ENCODE measurements at places on chromosomes 6 and 20.

GRCh38 chr6:143068001-143068400, 7.3 kb downstream of the AIG1 start:
- no peak for DNase-seq

DNA sequence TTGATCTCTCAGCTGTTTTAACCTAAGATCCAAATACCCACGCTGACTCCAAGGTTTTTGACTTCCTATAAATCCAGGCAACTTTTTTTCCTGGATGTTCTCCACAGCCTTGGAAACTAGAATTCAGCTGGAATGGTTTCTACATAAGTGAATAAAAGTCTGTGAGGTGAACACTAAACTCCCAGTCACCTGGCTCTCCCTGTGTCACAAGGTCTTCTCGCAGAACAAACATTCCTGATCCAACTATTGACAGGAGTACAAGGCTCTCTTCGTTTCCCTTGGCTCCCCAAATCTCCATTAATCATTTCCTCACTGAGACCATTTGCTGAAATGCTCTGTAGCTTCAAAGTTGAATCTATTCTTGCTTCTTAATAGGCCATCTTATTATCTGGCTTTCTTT, 265.7 kb downstream of the ADGRG6 start:
- DNase-seq = no peak

DNA sequence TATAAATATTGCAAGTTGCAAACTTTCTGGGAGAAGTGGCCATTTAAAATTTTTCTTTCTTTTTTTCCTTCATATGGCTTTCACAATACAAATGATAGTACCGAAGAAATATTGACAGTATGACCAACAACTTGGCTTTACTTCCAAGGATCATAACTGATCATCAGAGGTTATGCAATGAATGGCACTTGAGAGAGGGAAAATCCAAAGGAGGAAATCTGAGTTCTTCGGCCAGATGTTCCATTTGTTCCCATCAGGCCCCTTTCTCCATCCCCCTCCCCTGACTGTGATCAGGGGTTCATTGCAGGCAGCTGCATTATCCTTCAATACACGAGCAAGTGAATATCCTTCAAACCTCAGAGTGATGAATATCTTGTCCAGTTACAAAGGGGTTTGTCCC, 130.0 kb upstream of the UST start:
- DNase-seq = no peak

GRCh38 chr6:32752580-32752979, 10.8 kb downstream of the HLA-DQB2 start:
- DNase-seq = no peak

DNA sequence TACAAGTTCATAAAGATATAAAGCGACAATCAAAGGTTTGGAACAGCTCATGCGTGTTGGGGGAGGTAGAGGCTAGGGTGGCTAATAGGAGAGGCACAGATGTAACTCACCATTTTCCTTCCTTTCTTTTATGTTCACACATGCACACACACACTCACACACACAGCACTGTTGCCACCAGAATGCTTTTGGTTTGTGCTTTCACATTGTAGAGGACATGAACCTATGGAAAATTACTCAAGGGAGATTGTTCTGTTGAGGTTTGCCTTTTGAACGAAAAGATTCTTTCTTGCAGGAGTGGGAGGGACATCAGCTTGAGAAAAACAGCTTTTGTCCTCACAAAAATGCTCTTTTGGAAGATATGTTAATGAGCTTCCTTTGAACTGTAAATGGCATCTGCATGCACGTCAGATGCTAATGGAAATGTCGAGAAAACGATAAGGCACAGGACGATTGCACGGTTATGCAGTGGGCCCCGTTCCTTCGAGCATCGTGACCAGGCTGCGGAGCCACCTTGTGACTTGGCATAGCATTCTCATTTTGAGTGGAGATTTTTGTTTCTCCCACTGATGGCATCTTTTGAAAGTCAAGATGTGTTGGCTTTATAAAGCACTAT, 724.1 kb downstream of the KIF16B start:
- DNase-seq = no peak

GRCh38 chr20:833121-833449, 430 bp upstream of the FAM110A start:
- DNase-seq = no peak

GRCh38 chr6:28643017-28643740, 117.5 kb downstream of the GPX5 start:
- DNase-seq = no peak

DNA sequence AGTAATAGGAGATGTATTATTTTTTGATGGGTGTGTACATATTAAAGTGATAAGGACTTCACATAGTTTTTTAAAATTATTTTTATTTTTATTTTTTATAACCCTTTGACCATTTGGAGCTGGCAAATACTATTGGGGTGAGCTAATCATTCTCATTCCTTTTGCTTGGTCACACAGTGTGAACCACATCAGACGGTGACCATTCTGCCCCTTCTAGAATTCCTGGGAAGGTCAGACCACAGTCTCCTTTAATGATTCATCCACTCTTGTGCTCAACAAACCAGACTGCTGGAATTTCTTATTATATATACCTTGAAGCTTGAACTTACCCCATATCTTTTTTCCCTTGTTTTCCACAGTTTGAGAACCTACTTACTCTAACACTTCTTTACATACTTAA, 23.9 kb upstream of the PRL start:
- DNase-seq = no peak

GRCh38 chr20:57977569-57977968, 250.9 kb downstream of the ANKRD60 start:
- DNase-seq = no peak

GRCh38 chr6:28333599-28334018, 2.3 kb downstream of the ZSCAN31 start:
- DNase-seq = no peak

DNA sequence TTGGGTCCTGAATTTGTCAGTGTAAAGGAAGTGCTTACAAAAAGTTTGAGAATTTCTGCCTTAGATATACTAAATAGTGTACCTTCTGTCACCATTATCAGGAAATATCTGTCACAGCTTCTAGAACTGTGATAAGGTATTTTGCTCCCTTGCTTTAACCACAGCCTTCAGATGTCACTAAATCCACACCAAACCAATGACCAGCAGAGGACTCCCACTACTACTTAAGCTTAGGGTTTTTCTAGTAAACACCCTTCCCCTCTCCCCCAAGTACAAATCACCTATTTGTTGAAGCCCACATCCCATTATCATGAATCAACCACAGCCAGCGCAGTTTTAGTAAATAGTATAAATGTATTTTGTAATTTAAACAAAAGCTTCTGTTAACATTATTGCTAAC, 8.6 kb upstream of the JPH2 start:
- no peak for DNase-seq

DNA sequence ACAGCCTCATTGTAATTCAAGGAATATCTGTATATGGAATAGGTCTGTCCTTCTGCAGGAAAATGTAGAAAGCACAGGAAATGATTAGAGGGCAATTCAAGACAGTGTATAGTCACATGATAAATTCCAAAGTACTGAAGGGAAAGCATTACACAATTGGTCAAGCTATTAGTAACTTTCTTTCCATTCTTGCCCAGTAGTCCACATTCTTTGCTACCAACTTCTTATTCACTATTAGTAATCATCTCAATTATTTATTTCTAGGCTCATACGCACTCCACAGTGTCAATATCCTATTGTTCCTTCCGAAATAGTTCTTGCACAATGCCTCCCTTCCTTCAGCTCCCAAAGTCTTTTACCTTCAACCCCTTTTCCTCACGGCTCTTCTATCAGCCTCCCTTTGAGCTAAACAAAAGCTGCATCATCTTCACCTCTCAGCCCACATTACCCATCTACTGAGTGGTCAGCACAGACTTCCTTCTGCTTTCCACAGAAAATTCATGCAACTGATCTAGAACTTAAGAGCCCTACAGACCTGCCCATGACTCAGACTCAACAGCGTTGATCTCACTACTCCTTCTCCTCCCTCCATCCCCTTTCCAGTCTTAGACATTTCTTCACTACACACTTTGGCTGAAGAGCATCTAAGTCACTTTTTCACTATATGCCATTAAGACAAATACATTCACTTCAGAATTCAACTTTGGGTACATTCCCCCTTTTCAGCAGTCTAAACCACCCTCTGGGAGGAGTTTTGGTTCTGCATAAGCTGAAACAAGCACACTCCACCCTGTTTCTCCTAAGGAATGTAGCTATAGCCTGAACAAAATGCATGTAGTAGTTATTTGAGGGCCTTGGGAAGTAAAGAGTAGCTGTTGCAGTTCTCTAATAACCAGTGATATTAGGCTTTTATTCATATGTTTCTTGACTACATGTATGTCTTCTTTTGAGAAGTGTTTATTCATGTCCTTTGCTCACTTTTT, 157.9 kb downstream of the KIF16B start:
- DNase-seq = no peak

GRCh38 chr6:87498048-87498447, 25.3 kb downstream of the SLC35A1 start:
- DNase-seq = no peak

- no peak for DNase-seq
Observed at GRCh38 chr6:80437221-80437620, 330.8 kb downstream of the BCKDHB start.

- no peak for DNase-seq
Observed at GRCh38 chr20:23291575-23292240, 58.9 kb upstream of the NXT1 start.

- no peak for DNase-seq
Observed at GRCh38 chr20:57474816-57475215, 50.1 kb downstream of the CTCFL start.

DNA sequence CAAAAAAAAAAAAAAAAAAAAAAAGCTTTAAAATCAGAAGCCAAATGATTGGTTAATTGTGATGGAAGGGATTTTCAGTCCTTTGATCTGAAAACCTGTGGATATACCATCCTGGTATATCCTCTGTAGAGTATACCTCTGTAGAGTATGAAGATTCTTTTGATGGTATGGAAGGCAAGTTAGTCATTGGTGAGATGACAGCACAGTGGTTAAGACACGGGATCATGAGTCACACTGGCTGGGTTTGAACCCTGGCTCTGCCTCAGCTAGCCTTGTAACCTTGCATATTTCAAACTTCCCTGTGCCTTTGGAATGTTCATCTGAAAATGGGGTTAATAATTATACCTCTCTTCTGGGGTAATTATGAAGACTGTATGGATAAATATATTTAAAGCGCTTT, 179.3 kb downstream of the CARMIL1 start:
- DNase-seq = no peak

DNA sequence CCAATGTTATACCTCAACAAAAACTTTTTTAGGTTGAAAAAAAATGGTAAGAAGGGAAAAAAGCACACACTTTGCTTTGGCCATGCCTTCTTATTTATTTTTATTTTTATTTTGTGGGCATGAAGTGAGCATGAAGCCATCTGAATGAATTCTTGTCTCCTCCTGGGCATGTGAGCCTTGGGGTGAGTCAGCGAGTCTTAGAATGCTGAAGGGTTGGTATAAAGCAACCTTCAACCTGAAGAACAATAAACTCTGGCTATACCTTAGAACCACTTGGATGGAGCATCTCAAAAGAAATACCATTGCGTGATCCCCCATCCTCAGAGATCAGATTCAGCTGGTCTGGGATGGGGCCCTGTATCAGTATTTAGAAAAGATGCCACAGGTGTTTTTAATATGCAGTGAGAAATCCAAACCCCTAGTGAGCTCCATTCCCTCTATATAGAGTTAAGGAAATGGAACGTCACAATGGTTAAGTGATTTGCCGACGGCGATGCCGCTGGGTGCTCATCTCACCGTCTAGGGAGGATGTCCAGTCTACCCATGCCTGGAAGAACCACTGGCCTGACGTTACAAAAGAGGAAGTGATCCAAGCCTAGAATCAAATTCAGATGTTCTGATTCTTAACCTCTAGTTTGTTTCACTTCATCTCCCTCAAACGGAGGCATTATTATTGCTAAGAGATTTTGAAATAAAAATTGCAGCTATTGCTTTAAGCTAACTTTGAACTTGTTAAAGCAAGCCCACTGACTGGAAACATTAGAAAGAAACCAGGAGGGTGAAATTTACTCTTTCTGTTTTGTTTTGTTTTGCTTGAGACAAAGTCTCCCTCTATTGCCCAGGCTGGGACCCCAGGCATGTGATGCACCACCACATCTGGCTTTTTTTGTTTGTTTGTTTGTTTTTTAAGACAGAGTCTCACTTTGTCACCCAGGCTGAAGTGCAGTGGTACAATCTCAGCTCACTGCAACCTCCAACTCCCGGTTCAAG, 67.1 kb downstream of the EDN1 start:
- no peak for DNase-seq

GRCh38 chr20:8943631-8944030, 125.3 kb upstream of the PLCB4 start:
- no peak for DNase-seq

DNA sequence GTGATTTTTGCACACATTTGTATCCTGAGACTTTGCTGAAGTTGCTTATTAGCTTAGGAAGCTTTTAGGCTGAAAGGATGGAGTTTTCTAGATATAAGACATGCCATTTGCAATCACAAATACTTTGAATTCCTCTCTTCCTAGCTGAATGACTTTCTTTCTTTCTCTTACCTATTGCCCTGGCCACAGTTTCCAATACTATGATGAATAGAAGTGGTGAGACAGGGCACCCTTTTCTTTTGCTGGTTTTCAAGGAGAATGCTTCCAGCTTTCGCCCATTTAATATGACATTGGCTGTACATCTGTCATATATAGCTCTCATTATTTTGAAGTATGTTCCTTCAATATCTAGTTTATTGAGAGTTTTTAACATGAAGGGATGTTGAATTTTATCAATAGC, 409.6 kb upstream of the EPHA7 start:
- no peak for DNase-seq

GRCh38 chr6:84798257-84798656, 33.9 kb upstream of the TBX18 start:
- no peak for DNase-seq

DNA sequence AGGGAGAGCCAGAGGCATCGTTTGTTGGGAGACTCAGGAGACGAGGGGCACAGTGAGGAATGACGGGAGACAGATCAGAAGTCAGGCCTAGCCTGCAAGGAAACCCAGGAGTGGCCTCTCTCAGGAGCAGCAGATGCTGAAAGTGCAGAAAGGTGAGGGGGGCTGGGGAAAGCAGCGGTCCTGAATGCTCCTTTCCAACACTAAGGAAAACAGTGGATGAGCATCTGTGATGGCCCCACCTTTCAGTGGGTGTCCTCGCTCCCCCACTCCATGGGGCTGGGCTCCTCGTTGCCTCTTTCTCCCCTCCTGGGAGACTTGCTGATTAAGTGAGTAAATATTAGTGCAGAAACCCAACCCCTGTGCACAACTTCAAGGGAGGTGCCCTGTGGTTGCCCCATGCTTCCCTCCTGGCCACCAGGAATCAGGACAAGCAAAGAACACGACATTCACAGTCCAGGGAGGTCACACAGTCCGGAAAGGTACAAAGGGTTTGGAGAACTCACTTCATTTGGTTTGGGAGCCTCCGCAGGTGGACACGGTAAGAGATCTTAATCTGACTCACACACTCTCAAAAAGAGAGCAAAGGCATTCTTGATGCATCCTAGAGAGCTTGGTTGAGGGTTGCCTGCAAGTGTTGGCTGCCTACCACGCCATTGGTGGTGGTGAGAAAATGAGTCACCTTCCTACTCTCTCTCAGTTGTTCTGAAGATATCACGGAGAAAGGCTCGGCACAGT, 9.7 kb upstream of the BPIFB1 start:
- DNase-seq = no peak
